ENCODE measurements at places on chromosomes 16 and 17.

GRCh38 chr16:1913327-1914083 is 4.7 kb downstream of the HS3ST6 start:
- DNase-seq = no peak
- peak overlapping the region; percentile 81 for H3K27ac ChIP-seq
- H3K36me3 ChIP-seq = peaks cover 6% of the 10 kb centered on the region
- no peaks in the 10 kb centered on the region for H3K27me3 ChIP-seq
- H3K4me3 ChIP-seq = peak overlapping the region; percentile 2

GRCh38 chr17:38463451-38463858 is 35.2 kb downstream of the ARHGAP23 start:
- H3K27me3 ChIP-seq = no peaks in the 10 kb centered on the region
- H3K36me3 ChIP-seq = peaks cover 43% of the 10 kb centered on the region
- no peak overlapping the region for H3K4me3 ChIP-seq
- peak overlapping the region; percentile 91 for H3K27ac ChIP-seq

DNA sequence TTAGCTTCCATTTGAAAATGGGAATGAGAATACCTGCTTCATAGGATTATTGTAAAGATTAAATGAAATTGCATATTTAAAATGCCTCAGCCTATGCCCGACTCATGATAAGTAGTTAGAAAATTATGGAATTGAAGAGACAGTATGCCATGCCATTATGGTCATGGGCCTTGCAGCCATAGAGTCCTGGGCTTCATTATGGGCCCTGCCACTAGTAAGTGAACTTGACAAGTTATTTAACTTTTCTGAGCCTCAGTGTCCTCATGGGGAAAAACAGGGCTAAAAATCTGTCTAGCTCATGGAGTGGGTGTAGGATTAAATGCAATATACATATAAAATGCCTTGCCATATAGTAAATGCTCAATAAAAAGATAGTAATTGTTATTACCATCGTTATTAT is 133.2 kb downstream of the NPIPB5 start:
- no peaks in the 10 kb centered on the region for H3K27me3 ChIP-seq
- H3K36me3 ChIP-seq = no peaks in the 10 kb centered on the region
- no peak overlapping the region for H3K4me3 ChIP-seq
- no peak overlapping the region for H3K27ac ChIP-seq
- H3K4me1 ChIP-seq = no peaks in the 10 kb centered on the region

DNA sequence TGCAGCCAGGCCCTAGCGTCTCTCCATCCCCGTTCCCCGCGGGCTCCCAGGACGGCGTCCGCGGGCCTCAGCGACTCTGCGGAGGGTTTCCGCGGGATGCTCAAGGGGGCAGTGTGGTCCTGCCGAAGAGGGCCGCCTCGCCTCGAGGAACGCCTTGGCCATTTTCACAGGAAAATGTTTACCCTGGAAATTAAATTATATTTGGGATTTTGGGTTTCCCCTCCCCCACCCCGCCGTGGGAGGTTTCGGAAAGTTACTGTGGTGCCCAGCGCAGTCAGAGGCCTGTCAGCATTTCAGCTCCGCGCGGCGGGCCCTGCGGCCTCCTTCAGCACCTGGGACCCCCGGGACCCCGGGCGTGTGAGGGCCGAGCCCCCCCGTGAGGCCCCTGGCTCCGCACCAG is 94.5 kb downstream of the PCTP start:
- H3K36me3 ChIP-seq = no peaks in the 10 kb centered on the region
- no peak overlapping the region for H3K4me3 ChIP-seq
- H3K27ac ChIP-seq = no peak overlapping the region

DNA sequence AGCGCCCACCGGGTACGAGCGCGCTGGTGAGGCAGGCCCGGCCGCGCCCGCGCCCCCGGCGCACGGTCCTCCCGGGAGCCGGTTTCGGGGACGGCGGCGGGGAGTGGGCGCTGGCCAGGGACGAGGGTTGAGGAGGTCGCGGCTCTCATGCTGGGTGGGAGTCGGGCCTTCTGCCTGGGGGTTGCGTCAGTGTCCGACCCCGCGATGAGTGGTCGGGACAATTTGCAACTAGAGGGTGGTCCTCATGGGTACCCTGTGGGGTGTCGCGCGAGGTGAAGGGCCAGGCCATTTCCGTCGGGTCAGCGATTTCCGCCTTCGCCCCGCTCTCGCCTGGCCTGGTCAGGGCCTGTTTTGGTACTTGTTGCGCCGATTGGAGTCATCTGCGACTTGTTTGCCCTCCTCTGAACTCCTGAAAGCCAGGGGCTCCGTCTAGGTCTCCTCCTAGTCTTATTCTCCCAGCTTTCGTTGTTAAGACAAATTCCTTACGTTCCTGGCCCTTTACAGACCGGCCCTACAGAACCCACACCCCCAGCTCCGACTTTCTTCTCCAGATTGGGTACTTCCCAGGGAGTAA is 14.9 kb downstream of the NAA60 start:
- H3K4me3 ChIP-seq = peak overlapping the region; percentile 91
- no peaks in the 10 kb centered on the region for H3K36me3 ChIP-seq
- no peaks in the 10 kb centered on the region for H3K27me3 ChIP-seq
- peak overlapping the region; percentile 98 for H3K27ac ChIP-seq
- no peak for DNase-seq

DNA sequence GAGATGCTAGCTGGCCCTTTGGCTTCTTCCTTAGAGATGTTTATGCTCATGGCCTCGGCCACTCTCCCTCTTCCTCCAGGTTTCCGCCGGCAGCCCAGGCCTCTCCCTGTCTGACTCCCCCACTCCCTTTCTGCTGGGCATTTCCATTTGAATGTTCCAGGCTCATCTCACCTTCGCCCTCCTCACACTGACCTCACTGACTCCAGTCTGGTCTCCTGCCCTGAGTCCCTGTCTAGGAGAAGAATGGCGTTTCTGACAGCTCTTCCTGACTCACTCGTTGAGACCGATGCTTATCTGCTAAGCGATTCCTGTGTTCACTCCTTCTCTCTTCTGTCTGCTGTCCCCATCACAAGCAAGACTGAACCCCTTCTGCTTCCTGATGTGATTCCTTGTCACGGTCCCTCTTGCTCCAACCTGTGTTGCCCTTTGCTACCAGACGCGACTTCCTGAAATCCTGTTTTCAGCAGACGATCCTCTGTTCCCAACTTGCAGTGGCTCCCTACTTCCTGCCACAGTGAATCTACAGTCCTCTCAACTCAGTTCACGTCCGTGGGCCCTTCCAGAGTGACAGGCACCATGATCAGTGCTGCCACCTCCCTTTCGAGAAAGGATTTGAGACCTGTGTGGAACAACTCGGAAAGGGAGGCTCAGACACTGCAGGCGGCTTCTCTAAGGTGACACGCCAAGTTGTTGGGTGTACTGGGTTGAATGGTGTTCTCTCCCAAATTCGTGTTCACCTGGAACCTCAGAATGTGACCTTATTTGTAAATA is 176.4 kb downstream of the MSI2 start:
- H3K36me3 ChIP-seq = no peaks in the 10 kb centered on the region
- no peak overlapping the region for H3K4me3 ChIP-seq

DNA sequence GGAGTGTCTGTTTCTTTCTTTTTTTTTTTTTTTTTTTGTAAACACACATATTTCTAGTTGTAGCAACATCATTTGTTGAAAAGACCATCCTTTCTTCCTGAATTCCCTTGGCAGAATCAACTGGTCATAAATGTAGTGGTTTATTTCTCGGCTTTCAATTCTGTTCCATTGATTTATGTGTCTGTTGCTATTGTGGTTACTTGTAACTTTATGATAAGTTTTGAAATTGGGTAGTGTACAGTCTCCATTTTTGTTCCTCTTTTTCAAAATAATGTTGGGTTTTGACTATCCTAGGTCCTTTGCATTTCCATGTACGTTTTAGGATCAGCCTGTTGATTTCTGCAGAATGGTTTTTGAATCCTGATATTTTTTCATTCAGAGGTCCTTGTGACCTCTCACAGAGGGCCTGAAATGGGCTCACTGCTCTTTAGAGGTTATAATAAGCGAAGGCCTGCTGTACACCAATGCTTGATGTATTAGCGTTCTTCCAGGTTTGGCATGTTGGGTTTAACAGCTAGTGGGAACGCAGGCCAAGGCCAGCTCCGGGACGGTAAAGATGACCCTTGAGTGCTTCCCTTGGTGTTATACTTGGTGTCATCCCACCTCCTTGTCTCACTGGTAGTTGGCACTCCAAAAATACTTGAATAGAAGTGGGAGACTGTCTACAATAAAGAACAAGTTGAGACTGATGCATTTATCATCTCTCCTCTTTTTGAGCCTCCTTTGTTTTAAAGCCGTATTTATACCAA is 43.8 kb downstream of the ZNRF1 start:
- no peaks in the 10 kb centered on the region for H3K36me3 ChIP-seq
- H3K4me3 ChIP-seq = no peak overlapping the region
- H3K27me3 ChIP-seq = no peaks in the 10 kb centered on the region

DNA sequence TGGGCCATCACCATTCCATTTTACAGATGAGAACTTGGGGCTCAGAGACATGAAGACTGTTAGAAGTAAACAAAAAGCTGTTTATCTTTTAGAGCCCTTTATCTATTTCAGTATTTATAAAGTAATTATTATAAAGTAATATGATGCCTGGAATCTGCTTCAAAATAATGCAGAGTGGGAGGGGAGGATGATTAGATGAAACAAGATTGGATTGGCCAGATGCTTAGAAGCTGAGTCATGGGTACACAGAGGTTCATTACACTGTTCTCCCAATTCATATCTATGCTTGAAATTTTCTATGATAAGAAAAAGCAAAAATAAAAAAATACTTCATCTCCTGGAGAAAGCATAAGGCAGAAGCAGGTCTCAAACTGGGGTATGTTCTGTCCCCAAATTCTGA is 29.4 kb downstream of the TOM1L2 start:
- H3K4me1 ChIP-seq = peaks cover 28% of the 10 kb centered on the region
- peak overlapping the region; percentile 88 for H3K27ac ChIP-seq
- H3K27me3 ChIP-seq = no peaks in the 10 kb centered on the region
- H3K36me3 ChIP-seq = no peaks in the 10 kb centered on the region
- no peak for DNase-seq
- H3K4me3 ChIP-seq = no peak overlapping the region

DNA sequence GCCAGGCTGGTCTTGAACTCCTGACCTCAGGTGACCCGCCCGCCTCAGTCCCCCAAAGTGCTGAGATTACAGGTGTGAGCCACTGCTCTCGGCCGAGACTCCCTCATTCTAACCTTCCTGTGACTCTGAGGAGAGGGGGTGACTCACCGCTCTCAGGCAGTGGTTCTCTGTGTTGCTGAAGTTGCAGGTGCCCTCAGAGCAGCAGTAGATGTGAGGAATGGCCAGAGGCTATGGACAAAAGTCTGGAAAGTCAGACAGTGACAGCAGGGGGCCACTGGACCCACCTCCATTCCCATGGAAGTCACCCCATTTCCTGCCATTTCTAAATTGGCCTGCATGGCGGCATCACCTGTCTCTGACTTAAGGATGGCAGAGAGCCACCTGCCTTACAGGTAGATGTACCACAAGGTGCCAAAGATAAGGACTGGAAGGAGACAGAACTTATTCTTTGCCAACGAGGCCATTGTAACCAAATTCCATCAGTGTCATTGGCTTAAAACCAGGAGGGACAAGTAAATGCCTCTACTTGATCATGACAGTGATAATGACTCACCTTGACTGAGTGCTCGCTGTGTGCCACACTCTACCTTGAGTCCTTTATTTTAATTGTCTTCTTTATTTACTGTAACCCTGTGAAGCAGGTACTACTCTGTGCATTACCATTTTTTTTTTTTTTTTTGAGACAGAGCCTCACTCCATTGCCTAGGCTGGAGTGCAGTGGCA is 15.3 kb upstream of the CNOT1 start:
- H3K36me3 ChIP-seq = no peaks in the 10 kb centered on the region
- H3K27me3 ChIP-seq = no peaks in the 10 kb centered on the region
- DNase-seq = no peak

All from esophagus squamous epithelium (tissue), 5 donors.